ENCODE measurements at places on chromosomes 1 and 21. TPM values are rescaled to one million over a fixed set of nuclear protein-coding genes. Genes with fewer than 3 reads are reported as not detected.
A peak's percentile ranks its signal among the peaks of the same experiment; 100 is the strongest.

DNA sequence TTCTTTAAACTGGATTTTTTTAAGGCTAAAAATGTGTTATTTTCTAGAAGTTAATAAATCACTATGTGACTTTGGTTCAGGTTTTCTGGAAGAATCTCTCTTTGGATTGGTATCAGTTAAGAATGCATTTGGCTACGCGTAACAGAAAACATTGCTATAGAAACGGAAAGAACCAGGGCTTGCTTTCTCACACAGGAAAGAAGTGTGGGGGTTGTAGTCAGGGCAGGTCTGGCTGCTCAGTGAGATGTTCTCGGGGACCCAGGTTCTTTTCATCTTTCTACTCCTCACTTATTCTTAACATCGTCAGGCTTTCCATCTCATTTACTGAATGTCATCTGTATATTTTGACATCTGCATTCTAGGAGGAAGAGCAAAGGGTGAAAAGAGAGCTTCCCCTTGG is 191.4 kb downstream of the ZBTB18 start:
- no peak for DNase-seq

The ADCY10 gene
- total RNA-seq: not detected

DNA sequence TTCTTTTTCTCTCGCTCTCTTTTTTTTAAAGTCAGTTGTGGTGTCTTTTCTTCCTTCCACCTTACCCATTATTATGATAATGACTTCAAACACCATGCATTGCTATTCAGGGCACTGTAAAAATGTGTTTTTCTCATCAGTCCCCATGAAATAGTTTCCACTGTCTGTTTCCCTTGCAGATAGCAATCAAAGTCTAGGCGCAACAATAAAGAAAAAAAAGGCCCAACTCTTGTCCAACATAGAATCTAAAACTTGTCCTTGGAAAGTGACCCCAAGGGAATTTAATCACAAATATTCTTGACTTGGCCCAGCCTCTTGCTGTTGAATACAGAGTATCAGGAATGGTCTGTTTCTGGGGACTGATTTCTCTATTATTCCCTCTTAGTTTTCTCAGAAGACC is 382.5 kb downstream of the PLPP3 start:
- DNase-seq: no peak

GRCh38 chr21:15249285-15249993 is 184.6 kb upstream of the NRIP1 start:
- DNase-seq: peak; percentile 33

The TMEM82 gene
- not detected for total RNA-seq

The ILF2 gene
- 372 TPM for total RNA-seq

GRCh38 chr21:28272272-28272992 is 720.2 kb downstream of the LTN1 start:
- no peak for DNase-seq

DNA sequence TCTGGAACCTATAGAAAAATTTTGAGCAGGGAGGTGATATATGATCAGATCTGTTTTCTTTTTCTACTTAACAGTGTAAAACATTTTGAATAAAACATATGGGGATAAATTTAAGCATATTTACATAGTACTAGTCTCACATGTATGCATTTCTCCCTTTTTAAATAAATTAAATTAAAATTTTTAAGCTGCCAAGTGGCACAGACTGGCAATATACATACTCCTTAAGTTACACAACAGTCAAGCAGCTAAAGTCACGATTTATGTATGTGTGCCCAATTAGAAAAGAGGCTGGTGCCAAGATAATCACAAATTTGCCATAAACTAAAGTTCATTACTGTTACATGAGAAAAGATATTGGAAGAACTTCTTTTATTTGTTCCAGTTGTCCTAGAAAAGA is 532.0 kb downstream of the RWDD3 start:
- DNase-seq: no peak

DNA sequence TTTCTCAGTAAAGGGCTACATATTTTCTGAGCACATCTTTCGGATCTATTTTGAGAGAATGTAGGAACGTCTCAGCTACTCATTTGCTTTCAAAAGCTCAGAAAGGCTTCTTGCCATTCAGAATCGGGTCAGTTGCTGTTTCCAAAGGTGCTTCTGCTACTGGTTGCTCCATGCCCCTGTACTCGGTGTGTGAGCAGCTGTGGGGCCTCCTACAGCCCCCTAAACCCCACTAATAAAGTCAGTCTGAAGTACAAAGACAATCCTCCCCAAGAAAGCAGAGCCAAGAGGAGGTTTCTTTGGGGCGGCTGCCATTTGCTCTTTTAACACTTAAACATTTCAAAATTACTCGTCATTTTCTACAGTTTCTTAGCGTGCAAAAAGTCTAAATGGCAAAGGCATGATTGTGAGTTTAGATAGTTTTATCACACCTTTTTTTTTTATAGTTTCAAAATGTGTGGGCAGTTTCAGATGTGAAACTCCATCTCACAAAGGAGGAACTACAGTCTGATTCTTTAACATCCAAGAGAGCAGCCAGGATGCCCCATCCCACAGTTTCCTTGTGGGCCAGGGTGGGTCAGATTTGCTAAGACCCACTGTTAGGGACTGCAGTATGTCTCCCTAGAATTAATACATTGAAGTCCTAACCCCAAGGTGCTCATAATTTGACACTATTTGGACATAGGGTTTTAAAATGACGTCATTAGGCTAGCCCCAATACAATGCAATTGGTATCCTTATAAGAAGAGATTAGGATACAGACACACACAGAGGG is 4.1 kb downstream of the RUNX1 start:
- DNase-seq: no peak

The CFAP45 gene
- 0.10 TPM for total RNA-seq

DNA sequence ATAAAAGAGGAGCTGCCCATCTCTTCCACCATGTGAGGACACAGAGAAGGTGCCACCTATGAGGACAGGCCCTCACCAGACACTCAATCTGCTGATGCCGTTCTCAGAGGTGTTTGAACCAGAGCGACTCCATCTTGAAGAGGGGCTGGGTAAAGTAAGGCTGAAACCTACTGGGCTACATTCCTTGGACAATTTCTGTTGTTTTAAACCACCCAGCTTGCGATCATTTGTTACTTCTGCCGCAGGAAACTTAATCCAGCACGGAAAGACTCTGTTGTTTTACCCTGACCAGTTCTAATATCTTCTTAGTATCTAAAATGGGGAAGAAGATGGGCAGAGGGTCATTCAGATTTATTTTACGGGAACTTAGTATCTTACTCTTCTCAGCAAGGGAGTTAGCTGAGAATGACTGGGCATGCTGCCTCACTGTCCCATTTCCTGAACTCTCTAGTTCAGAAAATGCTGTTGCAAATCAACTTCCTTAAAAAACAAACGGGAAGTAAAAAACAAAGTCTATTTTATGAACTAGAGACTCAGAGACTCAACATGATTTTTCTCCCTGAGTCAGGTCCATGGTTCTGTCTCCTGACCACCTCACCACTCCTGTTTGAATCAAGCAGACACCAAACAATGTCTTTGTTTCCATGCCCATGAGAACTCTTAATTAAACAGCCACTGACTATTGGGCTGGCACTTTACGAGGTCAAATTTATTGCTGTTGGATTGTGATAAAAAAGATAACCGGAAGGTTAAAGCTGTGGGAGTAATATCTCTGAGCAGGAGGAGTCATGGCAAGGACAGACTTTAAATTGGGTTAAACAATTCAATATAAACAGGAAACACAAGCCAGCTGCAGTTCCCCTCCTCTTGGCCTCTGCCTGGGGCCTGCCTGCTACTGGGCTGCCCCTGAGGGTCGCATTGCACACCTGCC is 23.8 kb upstream of the IFNAR1 start:
- DNase-seq: no peak
